ENCODE measurements at places on chromosomes 1 and 21.

DNA sequence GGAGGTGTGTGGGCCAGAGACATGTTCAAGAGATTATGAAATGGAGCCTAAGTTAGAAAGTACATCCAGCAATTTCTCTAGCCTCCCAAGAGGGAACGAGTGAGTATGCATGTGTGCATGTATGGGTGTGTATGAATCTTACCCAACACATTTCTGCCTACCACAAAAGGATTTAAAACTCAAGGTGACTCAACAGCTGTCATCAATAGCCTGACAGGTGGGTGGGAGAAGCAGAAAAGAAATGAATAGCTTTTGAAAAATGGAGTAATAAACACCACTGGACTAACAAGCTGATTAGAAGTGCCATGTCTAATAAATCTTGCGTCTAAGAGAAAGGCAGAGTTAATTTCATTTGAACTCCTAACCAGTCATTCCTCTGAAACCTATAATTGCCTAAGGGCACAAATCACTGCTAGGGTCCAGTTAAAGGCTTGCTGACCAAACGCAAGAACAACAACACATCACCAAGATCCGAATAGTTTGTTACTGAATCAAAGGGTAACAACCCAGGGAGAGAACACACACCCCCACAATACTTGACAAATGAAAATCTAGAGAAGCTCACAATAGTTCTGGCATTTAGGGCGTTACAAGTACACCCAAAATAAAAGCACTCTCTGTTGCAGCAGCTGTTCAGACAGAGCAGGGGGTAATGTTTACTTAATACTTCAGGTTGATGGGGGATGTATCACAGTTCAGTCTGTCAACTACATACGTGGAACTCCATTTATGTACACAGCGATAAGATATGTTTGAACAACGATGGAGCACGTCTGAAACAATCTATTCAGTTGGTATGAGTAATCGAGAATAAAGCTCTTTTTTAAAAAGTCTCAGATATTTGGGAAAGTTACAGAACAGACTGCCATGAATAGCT, 1.4 kb downstream of the KIAA0319L start:
- no peak for DNase-seq

DNA sequence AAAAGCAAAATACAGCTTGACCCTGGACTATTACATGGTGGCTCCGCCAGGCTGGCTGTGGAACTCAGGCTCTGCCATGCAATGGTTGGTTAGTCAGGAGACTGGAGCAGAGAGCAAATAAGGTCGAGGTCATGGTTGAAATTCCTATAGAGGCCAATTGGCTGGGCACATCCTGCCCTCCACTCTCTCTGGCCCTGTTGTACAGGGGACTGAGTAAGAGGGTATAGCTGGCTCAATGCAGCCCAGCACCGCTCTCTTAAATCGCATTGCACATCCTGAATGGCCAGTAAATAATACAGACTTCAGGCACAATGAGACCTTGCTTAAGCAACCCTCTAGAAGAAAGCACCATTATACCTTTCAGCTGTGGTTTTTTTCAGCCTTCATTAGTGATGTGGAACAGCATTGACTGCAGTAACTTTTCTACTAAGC, 59.3 kb upstream of the PPP2R5A start:
- DNase-seq, result no peak

DNA sequence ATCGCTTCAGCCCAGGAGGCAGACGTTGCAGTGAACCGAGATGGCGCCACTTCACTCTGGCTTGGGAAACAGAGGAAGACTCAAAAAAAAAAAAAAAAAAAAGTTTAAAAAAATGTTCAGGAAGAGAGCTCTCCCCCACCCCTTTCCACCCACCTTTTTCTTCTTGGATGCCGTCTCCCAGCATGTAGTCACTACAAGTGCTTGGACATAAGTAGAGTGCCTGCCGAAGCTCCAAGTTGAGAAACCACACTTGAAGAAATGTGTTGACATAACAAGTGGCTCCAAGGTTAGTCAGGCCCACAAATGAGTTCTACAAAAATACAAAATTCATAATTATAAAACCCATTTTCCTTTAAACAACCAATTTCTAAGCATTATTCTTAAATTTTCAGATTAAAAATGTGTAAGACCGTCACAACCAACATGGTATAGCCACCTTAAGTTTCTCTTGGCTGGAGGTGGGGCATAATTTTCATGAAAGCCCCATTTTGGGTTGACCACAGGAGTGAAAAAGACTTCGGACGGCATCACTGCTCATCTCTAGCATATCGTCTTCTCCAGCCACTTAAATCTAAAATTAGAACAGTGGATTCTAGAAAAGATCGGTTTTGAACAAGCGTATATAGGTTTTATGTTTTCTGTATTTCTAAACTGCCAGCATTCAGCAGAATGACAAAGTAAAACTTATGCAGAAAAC, 26.4 kb downstream of the USP48 start:
- no peak for DNase-seq

GRCh38 chr1:55079651-55080050, 40.3 kb downstream of the PCSK9 start:
- DNase-seq, result no peak

GRCh38 chr1:221834698-221835513, 93.0 kb upstream of the DUSP10 start:
- DNase-seq, result no peak
